Calu3 (cell line): ENCODE measurements at places on chromosomes 5 and 9.

GRCh38 chr5:52770287-52770939, 17.3 kb upstream of the ITGA1 start:
- DNase-seq, result no peak

DNA sequence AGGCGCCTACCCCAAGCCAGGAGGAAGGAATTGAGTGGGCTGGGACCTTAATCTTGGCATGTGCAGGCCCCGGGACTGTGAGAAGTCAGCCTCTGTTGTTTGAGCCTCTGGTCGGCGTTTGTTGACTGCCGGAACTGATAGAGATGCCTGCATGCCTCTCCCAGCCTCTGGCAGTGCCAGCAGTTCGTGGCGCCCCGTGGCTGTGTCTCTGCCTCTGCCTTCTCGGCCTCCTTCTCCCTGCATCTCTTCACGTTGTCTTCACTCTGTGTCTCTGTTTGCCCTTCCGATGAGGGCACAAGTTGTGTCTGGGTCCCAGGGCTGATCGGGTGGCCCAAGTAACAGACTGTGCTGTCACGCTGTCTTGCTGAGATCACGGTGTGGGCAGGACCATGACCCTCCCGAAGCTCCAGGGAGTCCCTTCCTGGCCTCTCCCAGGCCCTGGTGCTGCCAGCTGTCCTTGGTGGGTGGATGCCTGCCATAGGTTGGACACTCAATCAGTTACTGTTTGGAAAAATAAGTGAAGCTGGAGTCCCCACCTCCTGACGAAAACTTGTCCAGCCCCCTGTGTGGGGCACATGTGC, 133.5 kb upstream of the LPCAT1 start:
- DNase-seq, result no peak

- DNase-seq, result no peak
Observed at GRCh38 chr5:130985776-130986175, 179.3 kb downstream of the HINT1 start.

- peak; percentile 45 for DNase-seq
Observed at GRCh38 chr5:36492984-36493654, 113.3 kb upstream of the SLC1A3 start.

DNA sequence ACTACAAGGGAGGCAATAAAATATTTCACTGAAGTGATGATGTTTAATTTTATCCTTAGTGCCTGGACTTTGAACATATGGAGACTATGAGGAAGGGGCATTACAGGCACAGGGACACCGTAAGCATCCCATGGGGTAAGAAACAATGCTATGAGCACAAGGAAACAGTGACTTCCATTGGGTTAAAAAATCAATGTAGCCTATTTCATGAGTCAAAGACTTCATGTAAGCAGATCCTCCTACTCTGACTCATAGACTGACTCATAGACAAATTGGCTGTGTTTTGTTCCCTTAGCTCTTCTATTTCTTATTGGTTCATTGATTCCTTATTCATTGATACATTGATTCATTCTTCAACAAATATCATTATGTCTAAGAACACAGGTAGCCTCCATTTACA, 351.0 kb downstream of the PRELID2 start:
- peak; percentile 18 for DNase-seq

GRCh38 chr5:142561486-142562097, 124.3 kb downstream of the FGF1 start:
- no peak for DNase-seq

DNA sequence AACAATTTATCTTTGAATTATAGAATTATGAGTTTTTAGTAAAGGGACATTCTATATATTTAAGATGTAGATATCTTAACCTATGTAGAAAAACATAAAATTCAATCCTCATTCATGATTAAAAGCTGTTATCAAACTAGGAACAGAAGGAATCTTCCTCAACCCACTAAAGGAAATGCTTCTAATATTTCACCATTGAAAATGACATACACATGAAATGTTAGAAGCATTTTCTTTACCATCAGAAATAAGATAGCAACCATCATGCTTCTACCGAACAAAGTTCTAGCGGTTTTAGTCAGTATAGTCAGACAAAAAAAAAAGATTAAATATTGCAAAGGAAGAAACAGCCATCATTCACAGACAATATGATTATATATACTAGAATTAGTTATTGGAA, 32.2 kb downstream of the SHOC1 start:
- no peak for DNase-seq

- no peak for DNase-seq
Observed at GRCh38 chr9:17894501-17895160, 315.8 kb downstream of the SH3GL2 start.
